Uterus (tissue), 4 donors: ENCODE measurements at places on chromosomes 7 and 10. TPM values are rescaled to one million over a fixed set of nuclear protein-coding genes. Genes with fewer than 3 reads are reported as not detected.

DNA sequence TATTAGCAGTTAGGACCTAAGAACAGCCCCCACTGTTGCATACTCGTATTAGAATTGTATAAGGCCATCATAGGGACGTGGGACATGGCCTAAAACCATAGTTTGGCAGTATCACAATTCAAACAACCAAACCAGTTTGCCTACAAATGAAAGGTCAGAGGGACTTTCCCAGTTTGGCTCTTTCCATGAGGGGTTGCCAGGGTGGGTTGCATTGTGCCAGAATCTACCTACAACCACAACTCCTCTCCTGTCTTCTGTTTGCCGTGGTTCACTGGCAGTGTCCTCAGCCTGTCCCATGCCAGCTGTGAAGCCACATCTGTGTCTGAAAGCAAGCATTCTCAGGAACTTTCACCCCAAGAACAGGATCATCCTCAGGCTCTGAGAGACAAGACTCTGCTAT is 44.5 kb downstream of the PIK3AP1 start:
- no peak for DNase-seq

GRCh38 chr7:47258798-47259197 is 323.1 kb downstream of the TNS3 start:
- no peak for DNase-seq

GRCh38 chr7:108461840-108462239 is 5.6 kb upstream of the NRCAM start:
- DNase-seq: no peak

DNA sequence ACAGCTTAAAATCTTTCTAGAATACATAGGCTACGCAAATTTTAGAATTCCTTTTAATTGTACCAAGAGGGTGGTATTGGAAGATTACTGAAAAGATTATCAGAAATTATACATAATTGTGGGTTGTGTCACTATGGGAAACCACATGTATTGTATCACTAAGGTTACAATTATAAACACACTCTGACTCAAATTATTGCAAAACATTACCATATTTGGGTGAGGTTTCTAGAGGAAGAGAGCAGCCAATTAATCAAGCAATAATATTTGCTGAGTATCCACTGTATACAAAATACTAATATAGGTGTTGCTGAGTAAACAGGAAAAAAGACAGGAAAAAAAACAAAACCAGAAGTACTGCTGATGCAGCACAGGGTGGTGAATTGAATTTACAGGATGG is 3.1 kb upstream of the CAPZA2 start:
- no peak for DNase-seq

DNA sequence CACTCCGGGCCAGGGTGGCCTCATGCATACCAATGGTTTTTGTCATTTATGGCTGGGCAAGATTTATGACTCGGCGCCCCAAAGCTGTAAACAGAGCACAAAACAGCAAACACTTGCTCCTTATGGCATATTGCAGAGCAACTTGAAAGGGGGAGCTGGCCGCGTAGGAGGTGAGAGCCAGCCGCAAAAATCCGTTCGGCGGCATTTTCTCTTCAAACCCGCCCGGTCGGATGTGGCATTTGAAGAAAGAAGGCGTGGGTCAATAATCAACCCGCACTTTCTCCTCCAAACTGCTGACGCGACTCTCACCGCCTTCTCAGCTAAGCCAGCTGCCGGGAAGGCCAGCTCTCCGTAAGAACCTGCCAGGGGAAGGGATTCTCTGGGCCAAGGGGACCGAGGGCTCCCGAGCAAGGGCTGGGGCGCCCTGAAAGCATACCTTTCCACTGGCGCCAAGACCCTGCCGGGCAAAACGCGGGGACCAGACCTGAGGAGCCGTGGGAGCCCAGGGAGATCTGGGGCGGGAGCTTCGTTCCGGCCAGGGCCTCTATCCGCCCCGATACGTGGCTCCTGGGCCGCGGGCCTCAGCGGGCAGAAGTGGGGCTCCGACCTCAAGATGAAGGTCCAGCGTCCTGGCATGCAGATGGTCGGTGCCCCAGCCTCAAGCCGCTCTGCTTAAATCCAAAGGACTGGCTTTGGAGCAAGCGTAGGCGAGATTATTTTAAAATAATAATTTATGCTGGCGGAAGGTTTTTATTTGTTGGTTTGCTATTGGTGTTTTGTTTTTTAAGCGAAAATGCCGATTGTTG is 12.9 kb upstream of the HOXA2 start:
- DNase-seq: no peak

DNA sequence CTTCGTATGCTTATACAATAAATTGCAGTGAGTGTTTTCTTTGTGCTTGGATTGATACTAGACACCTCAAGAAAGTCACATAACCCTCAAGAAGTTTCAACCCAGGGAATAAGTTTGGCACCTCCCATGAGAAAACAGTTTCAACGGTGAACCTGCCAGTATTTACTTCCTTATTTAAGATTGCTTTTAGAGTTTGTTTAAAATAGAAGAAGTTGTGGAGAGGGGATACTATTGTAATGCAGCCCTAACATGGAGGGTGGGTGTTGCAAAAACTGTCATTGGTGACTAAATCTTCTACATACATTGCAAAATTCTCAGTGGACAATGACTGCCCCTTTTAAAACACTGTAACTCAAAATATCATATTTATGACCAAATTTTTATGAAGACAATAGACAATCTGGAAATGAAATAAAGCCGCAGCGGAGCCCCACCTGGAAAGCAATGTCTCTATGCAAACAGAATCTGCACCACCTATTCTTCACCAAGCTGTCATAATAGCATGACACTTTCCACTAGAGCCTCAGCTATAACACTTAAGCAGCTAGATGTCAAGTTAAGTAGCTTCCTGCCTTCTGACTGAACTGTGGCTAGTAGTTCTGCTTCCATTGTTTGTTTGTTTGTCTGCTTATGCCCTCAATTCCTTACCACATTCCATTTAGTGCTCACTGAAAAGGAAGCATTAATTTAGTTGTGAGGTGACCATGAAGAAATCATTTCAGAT is 98.2 kb downstream of the MDFIC start:
- DNase-seq: no peak

- no peak for DNase-seq
Measured at GRCh38 chr7:27518561-27519350, 143.9 kb downstream of the HIBADH start.

DNA sequence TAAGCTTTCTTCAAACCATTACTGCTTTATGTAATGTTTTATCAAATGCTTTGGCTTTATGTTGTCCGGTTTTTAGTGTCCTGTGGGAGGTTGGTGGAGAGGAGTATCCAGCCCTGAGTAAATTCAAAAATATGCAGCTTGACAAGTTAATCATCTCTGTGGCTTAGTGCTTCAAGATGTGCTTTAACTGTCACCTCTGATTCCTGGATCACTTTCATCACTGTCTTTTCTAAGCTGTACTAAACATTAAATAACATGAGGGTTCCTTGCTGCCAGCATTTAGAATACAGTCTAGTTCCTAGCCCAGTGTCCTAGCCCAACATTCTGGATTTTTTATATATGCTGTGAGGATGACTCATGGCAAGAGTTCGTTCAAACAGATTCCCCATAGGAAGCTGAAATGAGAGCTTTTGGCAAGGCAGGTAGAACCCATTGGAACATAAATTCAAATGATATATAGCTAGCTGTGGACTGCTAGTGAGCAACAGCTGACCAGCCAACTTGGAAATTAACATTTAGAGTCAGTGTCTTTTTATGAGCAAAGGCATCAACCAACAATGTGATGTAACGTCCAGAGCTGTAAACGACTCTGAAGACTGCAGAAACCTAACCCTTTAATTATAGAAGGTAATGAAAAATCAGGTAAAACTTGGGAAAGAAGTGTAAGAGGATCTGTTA is 80.6 kb upstream of the OIT3 start:
- DNase-seq: no peak

- no peak for DNase-seq
Measured at GRCh38 chr7:45598886-45599520, 24.8 kb downstream of the ADCY1 start.

DNA sequence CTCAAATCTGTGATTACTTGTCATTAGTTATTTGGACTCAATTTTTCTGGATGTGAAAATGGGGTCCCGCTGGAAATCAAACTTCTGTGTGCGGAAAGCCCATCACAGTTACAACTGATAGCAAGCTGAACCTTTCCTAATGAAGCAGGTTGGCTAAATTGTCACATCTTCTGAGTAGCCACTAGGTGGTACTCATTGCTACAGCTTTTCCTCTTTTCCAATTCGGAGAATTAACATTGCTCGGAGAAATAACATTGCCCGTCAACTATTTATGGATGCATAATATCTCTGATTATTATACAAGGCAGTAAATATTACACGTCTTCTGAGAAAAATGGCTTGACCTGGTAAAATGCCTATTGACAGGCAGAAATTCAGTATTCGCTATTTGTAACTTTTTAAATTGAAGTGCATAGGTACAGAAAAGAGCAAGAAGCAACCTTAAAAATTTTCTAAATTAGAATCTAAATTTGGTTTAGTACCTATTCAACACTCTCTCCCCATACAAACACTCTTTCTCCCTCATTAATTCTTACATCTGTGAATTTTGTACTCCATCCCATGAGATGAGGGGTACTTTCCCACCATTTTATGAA is 17.3 kb upstream of the BLOC1S2 start:
- no peak for DNase-seq

DNA sequence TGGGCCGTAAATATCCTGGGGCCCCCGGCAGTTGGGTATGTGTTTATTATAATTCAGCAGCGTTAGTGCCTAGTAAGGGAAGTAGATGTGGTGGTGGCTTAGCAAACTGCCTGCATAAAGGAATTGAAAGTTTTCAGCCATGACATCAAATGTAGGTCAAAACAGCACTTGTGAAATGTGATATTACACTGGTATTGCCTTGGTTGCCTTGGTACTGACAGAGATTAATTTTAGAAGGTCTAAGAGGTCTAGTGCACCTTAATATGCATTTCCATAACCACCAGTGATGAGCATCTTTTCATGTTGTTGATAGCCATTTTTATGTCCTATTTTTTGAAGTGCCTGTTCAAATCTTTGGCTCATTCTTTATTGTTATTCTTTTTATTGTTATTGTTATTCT is 50.1 kb downstream of the VWC2 start:
- DNase-seq: no peak

Gene CYP3A4
- total RNA-seq: not detected

Gene OPALIN
- not detected for total RNA-seq
